GM19239 (cell line): ENCODE measurements at places on chromosomes 1 and 21.
A peak's percentile ranks its signal among the peaks of the same experiment; 100 is the strongest.

DNA sequence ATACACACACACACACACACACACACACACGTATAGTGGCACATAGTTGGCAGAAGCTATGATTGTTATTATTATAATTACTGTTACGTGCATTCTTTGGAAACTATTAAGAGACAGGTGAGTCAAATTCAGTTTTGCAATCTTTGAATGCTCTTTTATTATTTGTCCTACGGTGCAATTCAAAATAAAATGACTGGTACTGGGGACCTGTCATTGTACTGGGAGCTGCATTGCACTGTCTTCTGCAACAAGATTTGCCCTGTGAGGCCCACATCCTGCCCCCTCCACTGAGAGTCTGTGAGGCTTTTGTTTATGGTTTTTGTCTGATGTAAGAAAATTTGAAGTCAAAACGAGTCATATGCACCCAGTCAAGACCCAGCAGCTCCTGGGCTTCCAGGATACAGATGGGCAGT, 1.9 kb downstream of the LY9 start:
- no peak for DNase-seq

- DNase-seq: no peak
Observed at GRCh38 chr1:78681265-78681664, 31.6 kb downstream of the IFI44 start.

DNA sequence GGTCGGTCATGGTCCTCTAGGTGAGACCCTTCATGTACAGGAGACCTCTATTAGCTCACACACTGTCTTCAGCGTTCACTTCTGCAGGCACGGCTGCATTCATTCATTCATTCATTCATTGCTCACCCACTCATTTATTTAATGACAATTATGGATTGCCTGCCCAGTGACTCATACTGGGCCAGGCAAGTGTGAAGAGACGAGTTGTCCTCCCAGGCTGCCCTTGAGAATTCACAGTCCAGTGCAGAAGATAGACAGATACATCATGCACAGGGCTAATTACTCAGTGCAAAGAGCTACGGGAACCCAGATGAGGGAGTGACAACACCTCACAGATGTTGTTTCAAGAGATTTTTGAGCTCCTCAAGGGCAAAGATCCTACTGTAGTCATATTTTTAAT, 248.4 kb downstream of the TNR start:
- DNase-seq: no peak

DNA sequence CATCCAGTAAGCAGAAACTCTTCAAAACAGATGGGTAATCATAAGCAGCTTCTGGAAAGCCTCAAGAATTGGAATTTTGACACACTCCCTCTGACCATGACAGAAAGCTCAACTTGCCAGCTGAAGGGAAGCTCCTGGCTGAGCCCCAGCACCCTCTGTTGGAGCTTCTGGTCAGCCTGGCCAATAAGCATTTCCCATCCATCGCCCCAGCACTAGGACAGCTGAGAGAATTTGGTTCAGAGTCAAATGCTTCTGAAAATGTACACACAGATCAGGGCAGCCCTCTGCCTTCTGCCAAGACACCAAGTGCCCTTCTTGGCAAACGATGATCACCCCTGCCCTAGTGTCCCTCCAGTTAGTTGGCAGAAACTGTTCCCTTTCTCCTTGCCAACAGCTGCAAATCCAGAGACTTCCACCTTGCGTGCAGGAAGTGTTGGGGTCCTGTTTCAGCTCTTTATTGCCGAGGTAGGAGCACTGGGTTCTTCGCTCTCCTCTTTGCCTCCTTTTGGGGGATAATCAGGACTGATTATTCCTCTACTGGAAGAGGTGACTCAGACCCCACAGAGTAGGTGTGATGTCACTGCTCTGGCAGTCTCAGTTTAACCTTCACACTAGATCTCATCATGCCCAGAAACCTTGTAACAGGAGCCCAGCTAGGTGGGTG, 11.9 kb downstream of the PIGV start:
- no peak for DNase-seq

- DNase-seq: no peak
Observed at GRCh38 chr1:73910466-73910865, 287.5 kb downstream of the LRRIQ3 start.

GRCh38 chr1:34380526-34381124, 203.9 kb downstream of the C1orf94 start:
- no peak for DNase-seq

GRCh38 chr1:118217141-118217838, 32.3 kb upstream of the SPAG17 start:
- DNase-seq: no peak

- DNase-seq: no peak
Observed at GRCh38 chr1:68107771-68108170, 57.3 kb upstream of the DIRAS3 start.

DNA sequence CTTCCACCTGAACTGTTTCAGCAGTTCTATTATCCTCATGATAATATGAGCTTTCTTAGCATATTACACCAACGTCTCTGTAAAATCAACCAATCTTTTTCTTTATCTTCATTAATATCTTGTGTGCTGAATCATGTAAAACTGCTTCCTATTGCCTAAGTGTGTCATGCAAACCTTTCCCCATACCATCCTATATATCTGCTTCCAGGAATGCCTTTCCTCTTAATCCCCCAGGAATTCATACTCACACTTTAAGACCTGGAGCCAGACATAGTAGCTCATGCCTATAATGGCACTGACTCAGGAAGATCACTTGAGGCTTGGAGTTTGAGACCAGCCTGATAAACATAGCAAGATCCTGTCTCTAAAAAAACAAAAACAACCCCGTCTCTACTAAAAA, 183.9 kb downstream of the NRIP1 start:
- DNase-seq: no peak

DNA sequence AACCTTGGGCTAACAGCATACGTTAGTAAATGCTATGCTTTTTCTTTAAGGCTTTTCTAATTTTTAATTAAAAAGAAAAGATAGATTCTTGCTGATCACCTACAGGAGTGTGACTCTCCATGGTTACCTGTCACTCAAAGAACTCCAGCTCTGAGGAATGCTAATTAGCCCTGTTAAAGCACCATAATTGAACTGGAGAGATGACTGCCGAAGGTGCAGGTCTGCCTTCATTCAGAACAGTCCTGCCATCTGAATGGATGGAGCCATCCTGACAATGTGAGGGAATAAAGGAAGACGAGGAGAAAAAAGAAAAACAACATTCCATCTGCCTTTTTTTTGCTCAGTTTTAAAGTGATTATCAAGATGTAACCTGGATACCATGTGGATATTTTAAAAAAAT, 94.6 kb downstream of the ATP6V1G3 start:
- no peak for DNase-seq

DNA sequence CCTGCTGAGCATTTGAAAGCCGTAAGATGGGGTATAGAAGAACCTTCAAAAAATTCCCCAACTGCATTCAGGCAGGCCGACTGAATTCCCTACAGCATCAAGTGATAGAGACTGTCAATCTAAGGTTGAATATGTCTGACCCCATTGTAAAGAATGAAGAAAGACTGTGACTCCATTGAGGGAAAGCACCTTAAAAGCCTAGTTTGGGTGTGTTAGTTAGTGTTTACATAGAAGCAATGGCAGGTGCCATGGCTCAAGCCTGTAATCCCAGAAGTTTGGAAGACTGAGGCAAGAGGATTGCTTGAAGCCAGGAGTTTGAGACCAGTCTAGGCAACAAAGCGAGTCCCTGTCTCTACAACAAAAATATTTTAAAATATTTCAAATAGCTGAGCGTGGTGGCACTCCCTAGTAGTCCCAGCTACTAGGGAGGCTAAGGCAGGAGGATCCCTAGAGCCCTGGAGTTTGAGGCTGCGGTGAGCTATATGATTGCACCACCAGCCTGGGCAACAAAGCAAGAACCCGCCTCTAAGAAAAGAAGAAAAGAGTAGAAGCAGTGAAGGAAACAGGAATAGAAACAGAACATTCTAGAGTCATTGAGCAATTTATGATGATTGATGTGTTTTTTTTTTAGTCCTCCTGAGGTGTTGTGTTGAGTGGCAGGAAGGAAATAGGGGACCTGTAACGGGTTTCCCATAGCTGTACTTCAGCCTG, 15.4 kb downstream of the POLR3GL start:
- DNase-seq: no peak

DNA sequence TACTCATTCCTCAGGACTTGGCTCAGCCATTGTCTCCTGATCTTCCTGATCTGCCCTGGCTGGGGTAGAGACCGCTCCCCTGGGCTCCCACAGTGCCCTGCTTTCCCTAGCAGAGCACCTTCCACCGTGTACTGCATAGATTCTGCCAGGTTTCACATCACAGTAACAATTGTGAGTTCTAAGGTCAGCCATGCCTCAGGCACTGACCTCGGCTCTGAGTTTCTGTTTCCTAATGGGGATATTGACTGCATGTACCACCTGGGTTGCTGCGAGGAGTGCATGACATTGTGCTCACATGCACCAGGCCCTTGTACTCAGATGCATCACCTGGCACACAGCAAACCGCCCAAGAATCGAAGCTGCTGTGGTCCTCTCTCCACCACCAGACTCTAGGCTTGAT, 46.0 kb downstream of the HSPG2 start:
- no peak for DNase-seq

DNA sequence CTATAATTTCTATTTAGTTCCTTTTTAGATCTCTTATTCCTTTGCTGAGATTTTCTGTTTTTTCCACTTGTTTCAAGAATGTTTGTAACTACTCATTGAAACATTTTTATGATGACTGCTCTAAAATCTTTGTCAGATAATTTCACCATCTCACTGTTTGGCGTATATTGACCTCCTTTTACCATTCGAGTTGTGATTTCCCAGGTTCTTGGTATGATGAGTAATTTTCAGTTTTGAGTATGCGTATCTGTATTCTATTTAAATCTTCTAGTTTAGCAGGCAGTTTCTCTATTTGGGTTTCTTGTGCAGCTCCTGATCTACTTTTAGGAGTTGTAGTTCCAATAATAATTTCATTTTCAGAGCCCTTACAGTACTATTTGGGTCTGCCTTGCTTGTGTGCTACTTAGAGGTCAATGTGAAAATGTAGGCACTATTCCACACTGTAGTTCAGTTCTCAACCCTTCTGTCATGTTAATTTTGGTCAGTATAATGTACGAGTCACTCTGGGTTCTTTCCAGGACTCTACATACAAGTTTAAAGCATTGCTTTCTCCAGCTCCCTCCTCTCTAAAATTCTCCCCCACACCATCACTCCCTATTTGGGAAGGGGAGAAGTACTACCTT, 115.5 kb downstream of the ACBD6 start:
- no peak for DNase-seq

- DNase-seq: no peak
Observed at GRCh38 chr1:65045022-65045817, 78.9 kb upstream of the JAK1 start.

DNA sequence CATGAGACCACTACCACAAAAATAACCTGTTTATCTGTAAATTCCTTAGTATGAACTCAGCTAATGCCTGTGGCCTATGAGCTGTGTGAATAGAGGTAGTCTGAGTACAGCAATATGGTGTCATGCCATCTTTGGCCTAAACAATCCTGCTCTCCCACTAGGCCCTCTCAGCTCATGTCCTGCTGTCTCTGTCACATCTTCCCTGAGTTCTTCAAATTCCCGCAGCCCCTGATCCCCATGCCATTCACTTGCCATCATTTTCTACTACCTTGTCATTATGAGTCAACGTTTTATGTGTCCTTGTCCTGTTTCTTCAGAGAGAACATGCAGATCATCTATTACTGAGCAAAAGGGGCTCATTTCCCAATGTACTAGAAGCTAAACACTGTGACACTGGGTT, 125.6 kb downstream of the SPATA46 start:
- DNase-seq: no peak

DNA sequence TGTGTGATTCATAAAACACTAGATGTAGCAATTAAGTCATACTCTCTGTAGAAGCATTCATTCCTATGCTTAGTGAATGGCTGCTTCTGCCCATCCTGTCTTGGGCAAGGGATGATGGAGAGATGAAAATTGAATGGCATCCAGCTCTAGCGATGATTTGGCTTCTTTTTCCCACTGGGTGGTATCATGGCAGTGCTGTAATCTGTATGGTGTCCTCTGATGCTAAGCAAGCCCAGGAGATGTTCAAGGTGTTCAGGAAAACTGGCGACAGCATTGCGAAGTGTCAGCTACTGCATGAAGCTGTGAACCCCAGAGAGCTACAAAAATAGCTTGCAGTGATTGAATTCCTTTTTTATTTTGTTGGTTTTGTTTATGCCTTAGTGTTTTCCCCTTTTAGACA, 48.9 kb upstream of the LEPR start:
- no peak for DNase-seq

DNA sequence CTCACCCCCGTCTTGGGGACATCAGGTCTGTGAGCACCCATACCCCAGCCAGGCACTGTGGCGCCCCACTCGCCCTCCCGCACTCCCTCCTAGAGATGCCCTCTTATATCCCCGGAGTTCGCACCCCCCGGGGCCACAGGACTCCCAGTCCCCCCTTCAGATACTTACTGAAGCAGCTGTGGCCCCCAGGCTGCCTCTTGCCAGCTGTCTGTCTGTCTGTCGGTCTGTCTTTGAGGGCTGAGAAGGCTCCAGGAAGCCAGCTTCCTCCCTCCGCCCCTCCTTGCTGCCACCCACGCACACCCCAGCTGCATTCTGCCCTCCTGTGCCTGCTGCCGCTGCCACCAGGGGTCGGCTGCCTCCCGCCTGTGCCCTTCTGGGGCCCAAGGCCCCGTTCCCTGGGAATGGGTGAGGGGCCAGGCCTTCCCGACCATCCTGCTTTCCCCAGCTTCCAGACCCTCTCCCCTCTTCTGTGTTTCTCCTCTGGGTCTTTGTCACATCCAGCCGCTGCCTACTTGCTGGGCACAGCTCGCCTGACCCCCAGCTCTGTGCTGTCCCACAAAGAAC, at the start of gene PTPN7:
TSS of gene PTPN7 (minus strand) at position 226 of the 564 bp plus-strand sequence. CDS start 1,200 bp downstream, outside the sequence.
- peak; percentile 75 for DNase-seq

DNA sequence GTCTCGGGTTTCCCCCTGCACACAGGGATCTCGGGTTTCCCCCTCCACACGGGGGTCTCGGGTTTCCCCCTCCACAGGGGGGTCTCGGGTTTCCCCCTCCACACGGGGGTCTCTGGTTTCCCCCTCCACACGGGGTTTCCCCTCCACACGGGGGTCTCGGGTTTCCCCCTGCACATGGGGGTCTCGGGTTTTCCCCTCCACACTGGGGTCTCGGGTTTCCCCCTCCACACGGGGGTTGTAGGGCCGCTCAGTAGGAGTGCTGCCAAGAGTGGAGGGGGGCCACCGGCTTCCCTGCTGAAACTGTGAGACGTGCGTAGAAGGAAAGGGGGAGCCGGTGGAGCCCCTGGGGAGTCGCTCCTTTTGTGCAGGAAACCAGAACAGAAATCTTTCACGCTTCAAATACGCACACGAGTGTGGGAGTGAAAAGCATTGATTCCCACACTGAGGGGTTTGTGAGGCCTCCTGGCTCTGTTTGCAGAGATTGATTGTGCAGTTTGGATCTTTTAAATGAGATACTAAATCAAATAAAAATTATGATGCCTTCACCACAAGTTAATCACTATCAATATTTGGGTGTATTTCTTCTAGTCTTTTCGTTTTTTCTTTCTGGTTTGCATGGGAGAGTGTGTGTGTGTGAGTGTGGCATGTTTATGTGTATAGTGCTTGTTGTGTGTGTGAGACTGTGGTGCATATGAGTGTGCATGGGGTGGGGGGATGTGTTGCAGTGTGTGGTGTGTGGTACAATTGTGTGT, 54.3 kb upstream of the TRAPPC10 start:
- DNase-seq: peak; percentile 33
